ENCODE measurements at places on chromosomes 5 and 9.

DNA sequence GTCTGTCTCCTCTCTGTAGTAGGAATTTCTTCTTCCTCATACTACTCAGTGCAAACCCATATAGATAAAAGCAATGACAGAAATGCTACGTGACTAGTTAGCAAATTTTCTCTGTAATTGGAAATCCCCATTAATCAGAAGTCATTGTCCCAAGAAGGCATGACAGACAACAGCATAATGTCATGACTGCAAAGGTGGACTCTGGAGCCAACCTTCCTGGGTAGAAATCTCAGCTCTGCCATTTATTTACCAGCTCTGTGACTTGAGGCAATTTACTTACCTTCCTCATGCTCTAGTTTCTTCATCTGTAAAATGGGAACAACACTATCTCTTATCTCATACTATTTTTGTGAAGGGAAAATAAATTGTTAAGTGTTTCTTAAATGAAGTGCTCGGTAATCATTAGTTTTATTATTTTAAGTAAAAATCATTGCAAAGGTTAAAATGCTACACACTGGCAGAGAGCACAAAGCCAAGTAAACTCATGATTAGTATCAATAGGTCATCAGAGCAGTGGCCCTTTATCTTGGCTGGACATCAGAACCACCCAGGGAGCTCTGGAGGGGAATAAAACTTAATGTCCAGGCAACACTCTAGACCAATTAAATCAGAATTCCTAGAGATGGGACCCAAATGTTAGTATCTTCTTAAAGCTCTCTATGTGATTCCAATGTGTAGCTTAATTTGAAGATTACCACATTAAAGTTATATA, 43.8 kb upstream of the FST start:
- DNase-seq: no peak

DNA sequence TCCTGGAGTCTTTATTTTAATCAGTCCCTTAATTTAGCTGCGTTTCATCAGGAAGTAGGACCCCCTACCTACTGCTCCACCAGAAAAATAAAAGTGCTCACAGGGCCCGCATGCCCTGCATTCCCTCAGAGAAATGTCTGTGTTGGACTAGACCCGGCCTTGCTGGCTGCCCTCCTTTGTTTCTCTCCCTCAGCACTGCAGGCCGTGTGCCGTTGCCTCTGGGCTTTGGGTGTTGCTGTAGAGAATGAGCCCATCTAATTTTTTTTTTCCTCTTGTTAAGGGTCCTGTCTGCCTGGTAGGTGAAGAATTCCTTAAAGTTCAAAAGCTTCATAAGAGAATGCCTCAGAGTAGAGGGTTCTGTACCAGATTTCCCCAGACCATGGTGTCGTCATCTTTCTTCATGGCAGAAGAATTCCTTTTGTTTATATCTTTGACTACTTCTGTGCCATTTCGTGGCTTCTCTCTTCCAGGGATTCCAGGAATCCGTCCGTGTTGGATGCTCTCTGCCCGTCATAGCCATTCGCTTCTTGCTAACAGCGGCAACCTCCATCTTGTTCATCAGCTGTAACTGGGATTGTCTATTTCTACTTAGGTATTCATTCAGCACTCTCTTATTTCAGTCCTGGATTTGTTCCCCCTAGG, 49.8 kb upstream of the ANGPTL2 start:
- DNase-seq: no peak

GRCh38 chr5:5638211-5638610, 215.7 kb downstream of the ICE1 start:
- DNase-seq: no peak

DNA sequence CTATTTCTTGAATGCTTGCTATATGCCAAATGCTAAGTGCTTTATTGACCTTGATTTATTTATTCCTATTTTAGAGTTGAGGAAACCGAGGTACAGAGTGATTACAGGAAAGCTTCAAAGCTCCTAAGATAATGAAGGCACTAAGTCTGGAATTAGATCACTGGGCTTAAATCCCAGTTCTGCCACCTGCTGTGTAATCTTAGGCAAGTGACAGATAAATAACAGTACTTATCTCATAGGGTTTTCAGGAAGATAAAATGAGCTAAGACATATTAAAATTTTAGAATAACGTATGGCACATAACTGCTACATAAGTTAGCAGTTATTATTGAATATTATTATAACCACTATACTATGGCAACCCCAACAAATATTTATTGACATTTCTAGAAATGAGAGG, 843.8 kb downstream of the DTWD2 start:
- DNase-seq: no peak

- no peak for DNase-seq
Observed at GRCh38 chr5:53503562-53504218, 23.3 kb downstream of the FST start.

GRCh38 chr5:108054349-108054748, 327.5 kb downstream of the FBXL17 start:
- DNase-seq: no peak

- DNase-seq: no peak
Observed at GRCh38 chr5:153959134-153959957, 79.4 kb downstream of the FAM114A2 start.

DNA sequence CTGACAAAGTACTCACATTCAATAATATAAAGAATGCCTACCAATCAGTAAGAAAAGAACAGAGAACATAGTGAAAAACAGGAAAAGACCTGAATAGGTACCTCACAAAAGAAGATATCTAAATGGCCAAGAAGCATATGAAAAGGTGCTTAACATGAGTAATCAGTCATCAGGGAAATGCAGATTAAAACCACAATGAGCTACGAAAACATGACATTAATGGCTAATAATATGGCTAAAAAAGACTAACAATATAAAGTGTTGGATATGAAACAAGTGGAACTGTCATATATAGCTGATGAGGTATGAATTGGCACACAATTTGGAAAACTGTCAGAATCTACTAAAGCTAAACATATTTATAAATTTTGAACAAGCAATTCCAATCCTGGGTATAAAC, 18.9 kb downstream of the DENND1A start:
- no peak for DNase-seq

GRCh38 chr5:11319836-11320580, 559.0 kb upstream of the DAP start:
- DNase-seq: no peak

DNA sequence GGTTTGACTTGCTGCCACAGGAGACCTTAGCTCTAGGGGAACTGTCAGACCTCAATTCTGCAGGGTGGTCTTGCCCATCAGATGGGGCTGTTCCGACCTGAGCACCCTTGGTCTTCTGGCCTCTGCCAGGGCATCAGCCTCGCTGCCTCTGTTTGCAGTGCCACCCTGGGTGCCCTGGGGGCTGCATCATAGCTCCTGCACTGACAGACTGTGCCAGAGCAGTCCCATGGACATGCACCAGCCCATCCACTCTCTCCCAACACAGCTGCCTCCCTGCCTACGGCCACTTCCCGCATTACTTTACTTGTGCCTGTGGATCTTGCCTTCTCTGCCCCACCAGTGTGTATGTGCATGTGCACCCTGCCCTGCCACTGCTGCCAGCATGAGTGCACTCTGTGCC, 884.7 kb upstream of the ARRDC3 start:
- DNase-seq: no peak

GRCh38 chr5:147989239-147989638, 74.5 kb upstream of the SPINK5 start:
- no peak for DNase-seq

Data from activated T-helper 1 cell treated with Interleukin-2 at 50 U/mL for 16 hours (primary cell).